ENCODE measurements at places on chromosomes 6 and 20.

GRCh38 chr6:159444056-159444760, 248.8 kb downstream of the SOD2 start:
- no peak for DNase-seq

DNA sequence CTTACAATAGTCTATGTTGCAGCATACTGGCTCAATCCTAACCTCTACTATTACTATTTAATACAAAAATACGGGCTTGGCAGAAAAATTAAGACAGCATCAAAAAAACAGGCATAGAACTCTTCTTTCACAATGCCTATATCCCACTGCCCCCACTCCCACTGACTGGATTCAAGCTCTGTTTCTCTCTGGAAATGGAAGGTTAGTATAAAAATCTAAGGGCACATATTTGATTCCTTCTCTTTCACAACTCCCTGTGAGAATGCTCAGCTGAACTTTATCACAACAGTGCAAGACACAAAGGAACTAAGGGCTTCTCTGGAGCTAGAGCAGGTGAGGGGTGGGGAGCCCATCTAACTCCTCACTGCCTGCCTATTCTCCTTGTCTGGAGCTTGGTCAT, 258.4 kb upstream of the FAM83B start:
- no peak for DNase-seq

DNA sequence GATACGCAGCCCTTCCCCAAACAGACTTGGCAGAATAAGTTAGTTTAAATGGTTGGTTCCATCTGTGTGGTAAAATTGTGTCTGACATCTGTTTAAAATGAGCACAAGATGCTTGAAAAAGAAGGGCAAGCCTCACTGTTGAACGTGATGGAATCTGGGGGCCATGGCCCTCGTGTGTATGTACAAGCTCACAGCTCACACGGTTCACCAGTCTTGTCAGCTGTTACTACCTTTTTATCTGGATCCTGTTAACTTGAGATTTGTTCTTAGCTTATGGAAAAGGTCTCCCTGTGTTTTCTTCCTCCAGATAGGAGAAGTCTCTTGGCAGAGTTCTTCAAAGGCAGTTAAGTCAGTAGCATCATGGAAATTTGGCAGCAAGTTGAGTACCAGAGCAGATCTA, 270.6 kb downstream of the KHDC1L start:
- DNase-seq, result no peak

- no peak for DNase-seq
These were observed 459.4 kb upstream of the ID4 start for GRCh38 chr6:19377722-19378121.

DNA sequence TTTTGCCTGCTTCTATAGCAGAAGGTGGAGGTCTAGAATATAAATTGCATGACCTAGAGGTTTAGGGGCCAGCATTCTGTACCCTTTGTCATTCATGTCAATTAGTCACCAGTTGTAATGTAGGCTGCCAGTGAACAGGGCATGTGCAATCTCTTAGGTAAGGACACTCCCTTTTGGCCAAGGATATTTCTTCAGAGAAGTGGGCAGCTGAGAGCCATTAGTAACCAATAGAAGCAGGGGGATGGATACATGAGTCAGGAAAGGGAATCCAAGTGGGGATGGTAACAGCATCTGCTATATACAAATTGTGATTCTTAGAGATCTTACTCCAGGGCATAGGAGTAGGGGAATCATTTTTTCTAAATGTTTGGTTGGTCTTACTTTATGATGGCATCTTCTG, 494.2 kb upstream of the JAG1 start:
- DNase-seq, result no peak

- no peak for DNase-seq
These were observed 14.8 kb downstream of the DSTN start for GRCh38 chr20:17584689-17585088.

DNA sequence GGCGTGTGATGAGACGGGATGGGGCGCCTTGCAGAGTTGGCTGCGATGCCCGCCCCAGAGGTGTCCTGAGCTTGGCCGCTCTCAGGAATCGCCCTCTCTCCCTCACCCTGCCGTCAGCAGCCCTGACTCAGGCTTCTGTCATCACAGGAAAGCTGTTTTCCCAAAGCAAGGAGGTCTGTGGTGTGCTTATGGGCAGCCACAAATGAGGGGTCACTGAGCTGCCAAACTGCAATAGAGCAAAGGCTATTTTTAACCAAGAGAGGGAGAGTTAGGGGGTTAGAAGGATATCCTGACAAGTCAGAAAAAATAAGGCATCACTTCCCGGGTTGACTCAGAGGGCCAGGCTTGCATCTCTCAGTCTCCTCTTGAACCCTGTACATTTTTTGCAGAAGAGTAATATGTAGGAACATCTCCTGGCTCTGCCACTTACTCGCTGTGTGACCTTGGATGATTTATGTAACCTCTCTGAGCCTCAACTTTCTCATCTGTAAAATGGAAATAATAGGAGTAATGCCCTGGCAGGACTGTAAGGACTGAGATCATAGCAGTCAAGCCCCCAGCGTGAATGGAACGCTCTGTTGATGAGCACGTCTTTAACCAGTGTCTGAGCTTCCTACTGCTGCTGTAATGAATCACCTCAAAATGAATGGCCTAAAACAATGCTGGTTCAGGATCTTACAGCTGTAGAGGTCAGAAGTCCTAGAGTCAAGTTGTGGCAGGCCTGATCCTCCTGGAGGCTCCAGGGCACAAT, 181.9 kb downstream of the NFATC2 start:
- no peak for DNase-seq

DNA sequence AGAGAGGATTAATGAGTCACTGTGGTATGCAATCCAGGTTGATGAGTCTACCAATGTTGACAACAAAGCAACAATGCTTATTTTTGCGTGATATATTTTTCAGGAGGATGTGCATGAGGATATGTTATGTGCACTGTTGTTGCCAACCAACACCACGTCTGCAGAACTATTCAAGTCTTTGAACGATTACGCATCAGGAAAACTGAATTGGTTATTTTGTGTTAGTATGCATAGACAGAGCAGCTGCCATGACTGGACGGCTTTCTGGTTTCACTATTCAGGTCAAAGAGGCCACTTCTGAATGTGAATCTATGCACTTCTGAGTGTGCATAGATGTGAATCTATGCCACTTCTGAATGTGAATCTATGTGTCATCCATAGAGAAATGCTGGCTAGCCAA, 134.0 kb upstream of the GRIK2 start:
- DNase-seq, result no peak

- no peak for DNase-seq
These were observed 37.1 kb downstream of the MAN1A1 start for GRCh38 chr6:119312441-119312840.

- DNase-seq, result no peak
These were observed 35.1 kb downstream of the TPD52L1 start for GRCh38 chr6:125188594-125189203.

DNA sequence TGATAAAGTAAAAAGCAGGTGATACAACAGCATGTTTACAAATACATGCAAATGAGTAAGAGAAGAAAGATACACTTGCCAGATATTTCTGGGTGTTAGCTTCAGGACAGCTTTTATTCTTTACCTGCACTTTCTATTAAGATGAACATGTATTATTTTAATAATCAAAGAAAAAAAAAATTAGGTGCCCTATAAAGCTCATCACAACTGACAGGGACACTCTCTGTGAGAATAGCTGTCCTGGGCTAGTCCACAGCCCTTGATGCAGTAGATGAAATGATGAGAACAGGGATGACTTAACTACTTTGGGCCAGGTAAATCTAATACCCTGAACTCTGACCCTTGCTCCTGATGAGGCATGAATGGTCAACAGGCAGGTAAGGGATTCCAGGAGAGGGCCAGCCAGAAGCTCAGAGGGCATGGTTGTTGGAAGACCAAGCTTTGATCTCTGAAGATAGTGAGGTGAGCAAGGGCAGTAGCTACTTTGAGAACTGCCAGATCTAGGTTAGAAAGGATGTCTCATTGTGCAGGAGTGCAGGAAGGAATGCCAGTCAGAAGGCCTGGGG, 15.6 kb downstream of the NSFL1C start:
- no peak for DNase-seq

- DNase-seq, result no peak
These were observed 49.0 kb upstream of the PAX1 start for GRCh38 chr20:21656308-21657067.

- no peak for DNase-seq
These were observed 15.1 kb upstream of the BAK1 start for GRCh38 chr6:33595001-33595846.

DNA sequence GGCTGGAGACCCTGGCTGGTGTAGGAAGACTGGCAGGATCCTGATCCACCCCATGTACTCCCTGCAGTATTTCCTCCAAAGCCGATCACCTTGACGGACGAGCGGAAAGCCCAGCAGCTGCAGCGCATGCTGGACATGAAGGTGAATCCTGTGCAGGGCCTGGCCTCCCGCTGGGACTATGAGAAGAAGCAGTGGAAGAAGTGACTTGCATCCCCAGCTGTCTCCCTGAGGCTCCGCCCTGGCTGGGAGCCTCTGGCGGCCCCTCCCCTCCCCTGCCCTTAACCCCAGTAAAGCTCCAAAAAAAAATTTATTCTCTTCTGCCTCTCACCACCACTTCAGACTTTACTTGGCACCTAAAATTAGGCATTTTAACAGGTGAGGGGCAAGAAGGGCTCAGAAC, 7.0 kb downstream of the COX4I2 start:
- DNase-seq, result no peak

DNA sequence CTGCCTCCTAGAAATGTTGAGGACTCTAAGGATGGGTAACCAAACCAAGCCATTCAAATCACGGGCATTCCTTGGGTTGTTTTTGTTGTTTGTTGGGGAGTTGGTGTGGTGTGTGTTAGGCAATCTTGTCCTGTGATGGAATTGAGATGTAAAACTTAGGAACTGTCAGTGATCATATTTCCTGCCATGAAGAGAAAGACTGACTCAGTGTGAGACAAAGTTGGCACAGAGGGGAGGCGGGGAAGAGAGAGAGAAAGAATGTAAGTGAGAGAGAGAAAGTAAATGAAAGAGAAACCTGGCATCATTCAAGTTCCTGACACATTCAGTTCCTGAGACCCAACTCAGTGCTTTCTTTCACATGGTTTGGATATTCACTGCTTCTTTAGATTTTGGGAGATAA, 21.6 kb upstream of the FBXO30 start:
- no peak for DNase-seq

DNA sequence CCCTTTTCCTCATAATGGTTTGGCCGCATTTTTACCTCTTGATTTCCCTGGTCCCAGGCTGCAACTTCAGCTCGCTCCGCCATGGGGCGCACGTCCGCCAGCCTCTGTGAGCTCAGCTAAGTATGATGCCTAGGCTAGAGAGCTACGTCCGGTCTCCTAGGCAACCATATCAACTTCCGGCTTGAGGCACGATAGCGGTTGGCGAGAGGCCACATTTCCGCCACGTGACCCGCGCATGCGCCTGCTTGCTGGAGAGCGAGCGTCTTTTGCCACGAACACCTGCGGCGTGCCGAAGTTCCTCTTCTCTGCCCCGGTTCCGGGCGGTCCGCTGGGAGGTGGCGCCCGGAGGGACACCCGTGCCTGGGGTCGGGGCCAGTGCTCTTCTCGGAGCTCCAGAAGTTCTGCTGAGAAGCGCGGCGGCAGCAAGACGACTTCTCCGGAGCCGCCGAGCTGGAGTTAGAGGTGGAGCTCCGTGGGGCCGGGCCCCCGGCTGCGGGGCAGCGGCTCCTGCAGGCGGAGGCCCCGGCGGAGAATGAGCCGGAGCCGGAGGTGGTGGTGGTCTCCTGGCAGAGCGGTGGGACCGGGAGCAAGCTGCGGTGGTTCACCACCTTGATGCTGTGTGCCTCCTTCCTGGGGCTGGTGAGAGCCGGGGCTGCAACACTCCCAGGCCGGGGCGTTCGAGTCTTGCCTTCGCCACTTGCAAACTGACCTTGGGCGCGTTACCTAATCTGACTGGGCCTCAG, 172.0 kb downstream of the SLC16A10 start:
- peak; percentile 98 for DNase-seq
